ENCODE measurements at places on chromosomes 12 and 14.
A peak's percentile ranks its signal among the peaks of the same experiment; 100 is the strongest.

- DNase-seq: no peak
Measured at GRCh38 chr14:54440037-54440436, 1.1 kb downstream of the CNIH1 start.

GRCh38 chr12:22755629-22756028 lies 130.7 kb downstream of the ETNK1 start:
- no peak for DNase-seq

- DNase-seq: peak; percentile 27
Measured at GRCh38 chr12:110468214-110469048, at the start of the genes FAM216A and GPN3. Gene FAM216A, plus strand, starts transcription at chr12:110468845. Its CDS starts 31 bp downstream, at chr12:110468876. Gene GPN3, minus strand, starts transcription at chr12:110468257. Its CDS starts 54 bp downstream, at chr12:110468203.

GRCh38 chr12:6534945-6535696 lies 804 bp downstream of the GAPDH start:
- DNase-seq: peak; percentile 32

GRCh38 chr12:126960709-126961108 lies 1306.3 kb upstream of the TMEM132C start:
- no peak for DNase-seq

- no peak for DNase-seq
Measured at GRCh38 chr14:74638966-74639365, 26.9 kb upstream of the LTBP2 start.

- DNase-seq: no peak
Measured at GRCh38 chr12:50425589-50426258, 25.0 kb downstream of the LARP4 start.

- DNase-seq: no peak
Measured at GRCh38 chr12:49662998-49663843, 39.9 kb downstream of the PRPF40B start.

DNA sequence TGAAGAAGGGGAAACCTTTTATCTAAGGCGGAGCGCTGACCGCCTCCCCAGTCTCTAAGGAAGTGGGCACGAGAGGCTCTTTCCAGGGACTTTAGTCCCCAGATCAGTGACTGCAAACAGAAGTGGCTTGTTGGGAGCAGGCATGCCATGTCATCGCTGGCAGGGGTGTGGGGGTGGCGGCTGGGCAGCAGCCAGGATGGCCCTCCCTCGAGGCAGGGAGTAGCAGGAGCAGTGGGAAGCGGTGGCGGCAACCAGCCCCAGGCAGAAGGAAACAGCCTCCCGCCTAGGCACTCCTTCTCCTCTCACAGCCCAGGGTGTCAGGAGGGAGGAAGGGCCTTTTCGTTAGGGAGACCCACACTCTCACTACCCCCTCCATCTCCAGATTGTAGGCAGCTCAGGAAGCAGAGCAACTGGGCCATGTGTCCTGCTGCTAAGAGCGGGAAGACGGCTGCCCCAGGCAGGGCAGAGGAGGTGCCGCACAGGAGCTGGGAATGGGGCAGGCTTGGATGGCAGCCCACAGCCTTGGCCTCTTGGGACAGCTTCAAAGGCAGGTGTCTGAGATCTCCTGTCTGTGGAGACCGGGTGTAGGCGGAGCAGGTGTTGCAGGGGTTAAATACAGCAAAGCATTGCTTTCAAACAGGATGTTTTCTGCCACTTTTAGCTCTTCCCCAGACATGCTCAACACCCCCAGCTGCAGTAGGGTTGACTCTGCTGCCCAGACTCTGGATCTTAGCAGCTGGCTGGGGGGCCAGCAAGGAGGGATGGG lies 21.8 kb downstream of the VDR start:
- DNase-seq: no peak

GRCh38 chr12:91871751-91872150 lies 273.9 kb downstream of the BTG1 start:
- DNase-seq: no peak

DNA sequence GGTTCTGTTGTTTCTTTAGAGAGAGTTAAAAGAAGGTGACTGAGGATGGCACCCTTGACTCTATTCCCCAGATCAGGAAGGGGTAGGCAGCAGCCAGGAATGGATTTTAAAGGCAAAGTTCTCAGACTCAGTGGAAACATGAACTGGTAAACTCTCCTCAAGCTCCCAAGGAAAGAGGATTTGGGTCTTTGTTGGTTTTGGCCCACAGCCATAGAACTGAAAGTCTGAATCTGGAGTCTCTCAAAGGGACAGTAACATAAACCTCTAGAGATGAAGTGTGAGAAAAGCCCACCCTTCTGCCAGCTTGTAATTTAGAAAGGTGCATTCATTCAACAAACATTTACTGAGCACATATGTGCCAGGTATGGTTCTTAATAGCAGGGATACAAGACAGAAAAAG lies 28.6 kb upstream of the BLTP3B start:
- no peak for DNase-seq

GRCh38 chr12:84793558-84794367 lies 118.8 kb downstream of the SLC6A15 start:
- DNase-seq: no peak

DNA sequence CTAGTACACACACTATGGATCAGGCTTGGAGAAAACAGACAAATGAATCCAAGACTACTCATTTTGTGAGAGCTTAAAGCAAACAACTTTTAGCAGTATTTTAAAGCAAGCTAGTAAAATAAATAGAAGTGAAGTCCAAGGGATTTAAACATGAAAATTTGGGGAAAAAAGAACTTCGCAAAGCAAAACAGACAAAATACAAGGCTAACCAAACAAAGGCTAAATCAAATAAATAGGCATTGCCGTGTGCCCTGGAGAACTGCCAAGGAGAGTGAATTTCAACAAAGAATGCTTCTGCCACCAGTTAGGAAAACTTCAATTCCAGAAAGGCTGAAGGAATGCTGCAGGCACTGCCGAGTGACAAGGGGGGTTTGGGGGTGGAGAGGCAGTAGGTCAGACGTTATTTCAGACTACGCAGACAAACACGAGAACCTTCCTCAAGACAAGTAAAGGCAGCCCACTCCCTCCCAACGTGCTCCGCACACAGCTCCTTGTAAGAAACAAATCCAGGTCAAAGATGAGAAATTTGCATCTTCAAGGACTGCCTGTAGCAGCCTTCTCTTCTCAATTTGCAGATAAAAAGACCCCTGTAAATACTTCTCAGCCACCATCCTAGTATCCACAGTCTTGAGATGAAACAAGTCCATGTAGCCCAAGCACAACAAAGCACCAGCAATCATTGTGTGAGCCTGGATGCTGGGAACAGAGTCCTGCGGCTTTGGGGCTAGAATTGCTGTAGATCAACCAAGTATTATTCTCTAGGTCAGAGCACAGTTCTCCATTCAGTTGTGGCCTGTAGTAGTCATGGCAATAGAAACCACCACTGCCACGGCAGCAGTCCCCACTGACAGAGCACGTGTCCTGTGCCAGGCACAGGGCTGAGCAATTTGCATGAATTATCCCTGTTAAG lies 43.3 kb downstream of the EFCAB11 start:
- DNase-seq: no peak

DNA sequence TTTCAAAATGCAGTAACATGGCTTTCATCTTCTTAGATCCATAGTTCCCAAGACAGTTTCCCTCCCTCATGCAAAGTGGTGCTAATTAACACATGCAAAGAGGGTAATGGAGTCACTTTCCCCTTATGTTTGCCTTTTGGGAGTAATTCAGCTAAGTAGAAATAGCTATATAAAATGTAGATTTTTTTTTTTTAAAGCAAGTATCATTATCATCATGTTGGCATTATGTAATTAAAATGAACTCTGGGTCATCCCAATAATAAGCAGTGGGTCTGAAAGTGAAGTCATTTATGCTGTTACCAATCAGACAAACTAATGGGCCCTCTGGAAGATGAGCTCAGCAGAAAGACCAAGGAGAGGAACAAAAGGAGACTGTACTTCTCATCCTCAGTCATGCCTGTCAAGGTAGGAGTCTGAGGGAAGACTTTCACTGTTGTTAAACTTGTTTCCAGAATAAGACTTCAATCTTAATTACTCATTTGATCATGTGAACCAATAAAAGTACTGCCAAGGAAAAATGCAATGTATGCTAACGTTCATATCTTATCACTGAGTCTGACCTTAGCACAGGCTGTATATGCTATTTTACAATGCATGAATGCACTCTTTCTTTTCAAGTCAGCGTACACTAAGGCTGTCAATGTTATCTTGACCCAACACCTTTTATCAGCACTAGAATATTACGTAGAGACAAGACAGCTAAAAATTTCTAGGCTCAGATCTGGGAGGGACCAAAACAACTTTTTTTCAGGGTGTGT lies 26.8 kb downstream of the AREL1 start:
- no peak for DNase-seq

- DNase-seq: no peak
Measured at GRCh38 chr14:100820957-100821356, 5.0 kb upstream of the MEG3 start.

GRCh38 chr12:87150969-87151662 lies 878.1 kb downstream of the C12orf50 start:
- DNase-seq: no peak

GRCh38 chr14:97350894-97351731 lies 553.9 kb downstream of the VRK1 start:
- no peak for DNase-seq

- DNase-seq: no peak
Measured at GRCh38 chr14:51610771-51611170, 40.9 kb upstream of the FRMD6 start.

DNA sequence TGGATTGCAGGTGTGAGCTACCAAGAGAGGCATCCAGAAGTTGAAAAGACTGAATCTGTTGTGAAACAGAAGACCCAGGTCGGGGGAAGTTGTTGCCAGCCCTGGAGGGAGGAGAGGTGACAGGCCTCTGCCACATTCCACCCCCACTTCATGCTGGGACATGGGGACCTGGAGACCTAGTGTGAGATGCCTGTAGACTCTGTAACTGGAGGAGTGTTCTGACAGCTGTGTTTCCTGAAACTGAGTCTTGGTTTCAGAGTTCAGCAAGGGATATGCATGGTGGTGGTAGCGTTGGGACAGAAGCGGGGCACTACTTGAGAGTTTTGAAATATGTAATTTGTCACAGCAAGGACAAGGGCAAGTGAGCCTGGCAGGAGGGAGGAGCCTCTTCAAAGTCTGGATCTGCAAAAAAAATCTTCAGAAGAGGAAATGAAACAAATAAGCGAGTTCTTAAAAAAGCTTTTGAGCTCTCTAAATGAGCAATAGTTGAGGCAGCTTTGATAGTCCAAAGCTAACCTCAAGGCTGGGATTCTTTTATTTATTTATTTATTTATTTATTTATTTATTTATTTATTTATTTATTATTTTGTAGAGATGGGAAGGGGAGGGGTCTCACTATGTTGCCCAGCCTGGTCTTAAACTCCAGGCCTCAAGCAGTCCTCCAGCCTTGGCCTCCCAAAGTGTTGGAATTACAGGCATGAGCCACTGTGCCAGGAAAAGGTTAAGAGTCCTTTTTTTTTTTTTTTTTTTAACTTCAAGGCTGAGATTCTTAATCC lies 58.9 kb upstream of the EEA1 start:
- no peak for DNase-seq

All from cortex of kidney (tissue), 1 donor.